ENCODE measurements at places on chromosomes 6 and 20. TPM values are rescaled to one million over a fixed set of nuclear protein-coding genes. Genes with fewer than 3 reads are reported as not detected.

CASS4 gene
- 0.08 TPM for total RNA-seq

ARMC2 gene
- total RNA-seq, result 3.1 TPM

C20orf141 gene
- total RNA-seq, result not detected

GGTLC1 gene
- total RNA-seq, result not detected

SIRPB2 gene
- not detected for total RNA-seq

TCEA2 gene
- total RNA-seq, result 47.9 TPM

CRIP3 gene
- total RNA-seq, result not detected

CCR6 gene
- total RNA-seq, result 0.14 TPM

PRSS35 gene
- total RNA-seq, result 0.12 TPM

TREM1 gene
- total RNA-seq, result not detected

PDE7B gene
- total RNA-seq, result 0.95 TPM

FOXP4 gene
- total RNA-seq, result 28.7 TPM

CNR1 gene
- total RNA-seq, result 1.2 TPM

PACRG gene
- total RNA-seq, result not detected

VSX1 gene
- total RNA-seq, result 1.0 TPM

ENPP4 gene
- total RNA-seq, result 0.24 TPM

SLC26A8 gene
- not detected for total RNA-seq

TINAG gene
- total RNA-seq, result not detected

TBXT gene
- total RNA-seq, result not detected

RCAN2 gene
- not detected for total RNA-seq

QKI gene
- 38.8 TPM for total RNA-seq

BIRC7 gene
- total RNA-seq, result 0.99 TPM

CGA gene
- total RNA-seq, result not detected

SPTLC3 gene
- total RNA-seq, result not detected

C6orf163 gene
- total RNA-seq, result 0.44 TPM

MATN4 gene
- total RNA-seq, result 0.19 TPM

TRIM31 gene
- total RNA-seq, result 1.1 TPM

PPIL4 gene
- 13.6 TPM for total RNA-seq

LY6G6F gene
- total RNA-seq, result not detected

BPIFB1 gene
- total RNA-seq, result not detected

CYP21A2 gene
- not detected for total RNA-seq

TDRD6 gene
- total RNA-seq, result not detected

OPRM1 gene
- not detected for total RNA-seq

DNAH8 gene
- not detected for total RNA-seq

RIOK1 gene
- total RNA-seq, result 13.4 TPM

MOCS3 gene
- 5.2 TPM for total RNA-seq

PNLDC1 gene
- not detected for total RNA-seq

SLC22A3 gene
- total RNA-seq, result 44.9 TPM

RREB1 gene
- 11.6 TPM for total RNA-seq

CST2 gene
- 0.83 TPM for total RNA-seq

CDH26 gene
- 0.54 TPM for total RNA-seq

MYBL2 gene
- 66.0 TPM for total RNA-seq

HTR1E gene
- total RNA-seq, result not detected

NFS1 gene
- 21.2 TPM for total RNA-seq

GLP1R gene
- not detected for total RNA-seq

PPP1R16B gene
- 0.43 TPM for total RNA-seq

EDEM2 gene
- total RNA-seq, result 53.1 TPM

CLPSL2 gene
- 0.78 TPM for total RNA-seq

EBF4 gene
- total RNA-seq, result 2.7 TPM

EYS gene
- total RNA-seq, result not detected

DPPA5 gene
- total RNA-seq, result not detected

SRPK1 gene
- total RNA-seq, result 26.6 TPM

CDSN gene
- total RNA-seq, result not detected

HLA-DRB1 gene
- total RNA-seq, result not detected

PPP1R14C gene
- 1.7 TPM for total RNA-seq

KCNK5 gene
- total RNA-seq, result 1.1 TPM

TPD52L1 gene
- total RNA-seq, result 44.1 TPM
